Activated CD4-positive, alpha-beta memory T cell treated with anti-CD3 and anti-CD28 coated beads for 36 hours (primary cell): ENCODE measurements at places on chromosomes 6 and 20.
A peak's percentile ranks its signal among the peaks of the same experiment; 100 is the strongest.

DNA sequence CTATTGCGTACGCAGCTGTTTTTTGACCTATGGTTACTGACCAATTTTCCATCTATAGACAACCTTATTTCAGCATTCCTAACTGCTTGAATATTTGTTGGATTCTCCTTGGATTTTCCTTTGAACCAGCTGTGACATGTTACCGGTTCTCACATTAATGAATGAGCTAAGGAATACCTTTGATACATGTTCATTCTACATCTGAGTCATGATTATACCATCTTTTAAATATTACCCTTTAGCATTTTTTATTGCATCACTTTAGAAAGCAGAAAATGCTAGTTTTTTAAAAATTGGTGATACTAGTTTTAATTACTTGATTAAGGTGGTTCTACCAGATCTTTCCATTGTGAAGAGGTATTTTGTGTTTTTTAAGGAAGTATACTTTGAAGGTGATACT lies 1.9 kb upstream of the IGF2R start:
- DNase-seq, result no peak

- no peak for DNase-seq
These were observed 28.6 kb downstream of the ORC3 start for GRCh38 chr6:87618531-87618930.

- DNase-seq, result no peak
These were observed 73.3 kb downstream of the IGF2R start for GRCh38 chr6:160042014-160042773.

DNA sequence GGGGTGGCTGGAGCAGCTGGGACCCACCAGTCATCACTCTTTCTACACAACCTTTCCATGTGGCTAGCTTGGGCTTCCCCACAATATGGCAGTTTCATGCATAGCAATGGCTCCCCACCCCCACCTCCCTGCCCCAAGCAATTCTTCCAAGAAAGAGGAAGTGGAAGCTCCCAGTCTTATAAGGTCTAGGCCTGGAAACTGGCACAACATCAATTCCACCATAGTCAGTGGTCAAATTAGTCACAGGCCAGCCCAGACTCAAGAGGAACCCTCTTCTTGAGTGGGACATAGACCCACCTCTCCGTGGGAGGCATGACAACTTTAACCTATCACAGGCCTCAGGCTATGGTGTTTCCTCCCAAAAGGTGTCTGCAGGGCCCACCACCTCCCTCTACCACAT lies 17.7 kb downstream of the TGM6 start:
- DNase-seq, result no peak

DNA sequence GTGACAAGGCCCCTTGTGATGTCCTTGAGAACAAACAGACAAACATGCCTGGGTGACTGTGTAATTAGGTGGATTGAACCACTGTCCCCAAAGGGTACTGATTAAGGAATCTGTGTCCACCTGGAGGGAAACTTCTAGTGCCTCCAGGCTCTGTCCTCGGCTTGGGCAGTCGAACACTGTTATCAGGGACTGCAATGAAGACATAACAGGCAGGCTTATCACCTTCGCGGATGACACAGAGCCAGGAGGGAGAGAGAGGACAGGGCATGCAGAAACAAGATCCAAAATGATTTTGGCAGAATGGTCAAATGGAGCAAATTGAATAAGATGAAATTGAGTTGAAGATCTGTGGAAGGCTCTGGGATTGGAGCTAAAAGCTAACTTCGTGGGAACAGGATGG lies 60.9 kb upstream of the ZFAND3 start:
- DNase-seq, result no peak

DNA sequence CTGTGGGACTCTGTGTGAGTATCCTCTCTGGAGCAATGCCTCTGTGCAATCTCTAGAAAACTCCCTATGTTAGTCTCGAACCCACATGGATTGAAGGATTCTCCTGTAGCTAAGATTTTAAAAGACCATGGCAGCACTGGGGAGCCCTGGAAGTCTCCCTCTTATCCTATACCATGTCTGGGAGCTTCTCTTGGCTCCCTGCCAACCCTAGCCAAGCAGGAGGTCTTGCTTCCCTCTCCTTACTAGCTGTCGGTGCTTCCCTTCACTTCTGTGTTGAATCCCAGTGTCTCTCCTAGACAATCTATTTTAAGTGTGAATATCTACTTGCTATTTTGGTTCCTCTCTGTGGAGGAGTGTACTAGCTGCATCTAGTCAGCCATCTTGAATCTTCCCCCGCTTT lies 118.8 kb upstream of the NRN1 start:
- no peak for DNase-seq

DNA sequence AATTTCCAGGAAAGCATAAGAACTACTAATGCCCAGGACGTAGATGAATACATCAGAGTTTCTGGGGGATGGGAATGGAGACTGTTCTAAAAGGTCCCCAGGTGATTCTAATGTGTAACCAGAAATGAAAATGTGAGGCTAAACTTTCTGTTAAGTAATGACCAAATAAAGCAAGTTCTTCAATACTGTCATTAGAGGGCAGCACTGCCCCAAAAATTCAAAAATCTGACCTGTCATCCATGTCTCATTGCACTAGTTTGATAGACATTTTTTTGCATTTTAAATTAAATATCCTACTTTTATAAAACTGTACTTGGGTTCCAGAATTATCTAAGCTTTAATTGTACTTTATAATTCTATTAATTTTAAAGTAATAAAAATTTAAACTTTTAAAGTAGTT lies 94.9 kb downstream of the RFX6 start:
- peak; percentile 10 for DNase-seq

GRCh38 chr6:52666523-52666922 lies 4.4 kb upstream of the TMEM14A start:
- DNase-seq, result no peak

- DNase-seq, result peak; percentile 93
These were observed at the start of gene KCNK5 for GRCh38 chr6:39228992-39229767. TSS of gene KCNK5 (minus strand) at chr6:39229475. CDS start at chr6:39229111, 364 bp downstream.

GRCh38 chr6:38375341-38375740 lies 264.4 kb downstream of the BTBD9 start:
- no peak for DNase-seq

DNA sequence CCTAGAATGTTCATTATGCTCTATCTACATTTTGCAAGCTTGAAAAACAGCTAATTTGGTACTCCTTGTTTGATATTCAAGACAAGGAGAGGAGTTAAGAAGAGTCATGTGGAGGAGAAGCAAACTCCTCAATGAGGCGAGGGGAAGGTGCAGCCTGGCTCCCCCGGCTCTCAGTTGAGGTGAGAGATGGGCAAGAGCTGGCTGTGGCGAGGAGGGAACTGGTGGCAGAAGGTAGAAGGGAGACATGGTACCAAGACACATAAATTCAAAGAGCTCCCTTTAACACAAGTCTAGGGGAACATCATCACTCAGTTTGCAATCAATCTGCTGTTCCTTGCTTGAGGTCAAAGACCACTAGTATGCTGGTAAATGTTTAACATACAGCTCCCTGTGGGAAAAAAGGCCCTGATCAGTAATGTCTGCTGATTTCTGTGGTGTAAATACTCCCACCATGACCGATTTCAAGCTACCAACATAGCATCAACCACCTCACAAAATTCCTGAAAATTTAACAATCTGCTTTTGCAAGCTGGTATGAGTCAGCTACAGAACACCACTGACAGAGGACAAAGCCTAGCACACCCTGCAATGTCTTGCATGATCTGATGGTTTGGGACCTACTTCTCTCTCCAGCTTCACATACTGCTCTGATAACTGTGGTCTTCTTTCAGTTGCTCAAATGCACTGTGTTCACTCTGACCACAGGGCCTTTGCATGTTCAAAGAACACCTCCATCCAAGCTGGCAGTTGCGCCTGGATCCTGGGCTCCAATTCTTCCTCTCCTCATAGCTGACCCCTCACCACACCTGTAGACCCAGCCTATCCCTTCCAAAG lies 516.3 kb upstream of the CHD6 start:
- no peak for DNase-seq

DNA sequence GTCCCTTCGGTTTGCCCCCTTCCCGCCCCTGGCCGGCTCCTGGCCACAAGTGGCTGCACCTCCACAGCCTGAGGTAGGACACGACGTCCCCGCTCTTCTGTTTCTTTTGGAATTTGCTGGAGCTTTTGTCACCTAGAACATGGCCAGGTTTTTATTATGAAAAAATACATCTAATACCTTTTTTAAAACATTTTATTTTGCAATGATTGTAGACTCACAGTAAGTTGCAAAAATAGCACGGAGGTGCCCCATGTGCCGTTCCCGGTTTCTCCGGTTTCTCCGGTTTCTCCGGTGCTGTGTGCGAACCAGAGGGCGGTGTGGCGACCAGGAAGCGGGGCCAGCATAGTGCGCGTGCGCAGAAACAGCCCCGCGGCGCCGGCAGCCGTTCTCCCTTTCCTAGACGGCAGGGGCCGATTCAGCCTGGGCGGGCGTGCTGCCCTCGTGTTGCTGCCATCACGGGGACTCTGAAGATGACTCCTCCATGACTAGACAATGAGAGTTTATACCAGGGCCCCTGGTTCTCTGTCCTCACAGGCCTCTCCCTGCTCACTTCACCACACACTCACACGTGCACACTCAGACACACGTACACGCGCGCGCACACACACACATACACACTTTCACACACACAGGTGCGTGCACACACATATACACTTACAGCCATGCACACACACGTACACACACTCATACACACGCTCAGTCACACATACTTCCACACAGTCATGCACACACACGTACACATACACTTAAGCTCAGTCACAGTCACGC lies 102.1 kb downstream of the TMEM242 start:
- DNase-seq, result peak; percentile 92

DNA sequence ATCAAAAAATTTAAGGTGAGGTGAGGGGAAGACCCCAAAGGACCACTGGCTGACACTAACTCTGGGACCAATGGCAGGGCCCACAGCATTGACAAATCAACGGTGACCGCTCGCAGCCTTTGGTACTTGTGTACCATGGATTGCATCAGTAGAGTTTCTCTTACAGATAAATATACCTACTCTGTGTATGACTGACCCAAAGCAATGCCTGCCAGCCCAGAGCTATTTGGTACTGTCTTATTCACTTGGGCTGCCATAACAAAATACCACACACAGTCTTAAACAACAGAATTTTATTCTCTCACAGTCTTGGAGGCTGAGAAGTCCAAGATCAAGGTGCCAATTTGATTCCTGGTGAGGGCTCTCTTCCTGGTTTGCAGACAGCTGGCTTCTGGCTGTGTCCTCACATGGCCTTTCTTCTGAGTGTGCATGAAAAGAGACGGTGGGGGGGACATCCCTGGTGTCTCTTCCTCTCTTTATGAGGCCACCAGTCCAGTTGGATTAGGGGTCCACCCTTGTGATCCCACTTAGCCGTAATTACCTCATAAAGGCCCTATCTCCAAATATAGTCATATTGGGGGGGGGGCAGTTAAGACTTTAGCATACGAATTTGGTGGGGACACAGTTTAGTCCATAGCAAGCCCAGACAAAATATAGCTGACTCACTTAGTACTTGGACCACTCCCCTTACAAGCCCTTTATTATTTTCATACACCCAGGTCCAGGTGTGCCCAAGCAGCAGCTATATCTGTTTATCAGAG lies 336.3 kb downstream of the CD83 start:
- DNase-seq, result peak; percentile 49

- DNase-seq, result peak; percentile 37
These were observed 622.3 kb upstream of the ARID1B start for GRCh38 chr6:156154896-156155295.
